ENCODE measurements at places on chromosomes 6 and 20.

GRCh38 chr6:100347901-100348550, 116.7 kb downstream of the SIM1 start:
- no peak for DNase-seq

- DNase-seq, result no peak
Observed at GRCh38 chr20:47304287-47304686, 52.2 kb downstream of the ZMYND8 start.

- no peak for DNase-seq
Observed at GRCh38 chr20:43840382-43841070, 74.1 kb upstream of the TOX2 start.

- DNase-seq, result no peak
Observed at GRCh38 chr6:94862112-94862511, 715.2 kb upstream of the MANEA start.

- no peak for DNase-seq
Observed at GRCh38 chr6:39247667-39248194, 18.5 kb upstream of the KCNK5 start.
